WTC11 (cell line): ENCODE measurements at places on chromosomes 7 and 10. TPM values are rescaled to one million over a fixed set of nuclear protein-coding genes. Genes with fewer than 3 reads are reported as not detected.

The AASS gene
- 308 to 349 TPM (median 340 TPM) in 3 replicates for total RNA-seq

The VSTM2A gene
- total RNA-seq: 0.57 to 2.0 TPM (median 0.98 TPM) in 3 replicates

The MYL10 gene
- not detected in 3 replicates for total RNA-seq

DNA sequence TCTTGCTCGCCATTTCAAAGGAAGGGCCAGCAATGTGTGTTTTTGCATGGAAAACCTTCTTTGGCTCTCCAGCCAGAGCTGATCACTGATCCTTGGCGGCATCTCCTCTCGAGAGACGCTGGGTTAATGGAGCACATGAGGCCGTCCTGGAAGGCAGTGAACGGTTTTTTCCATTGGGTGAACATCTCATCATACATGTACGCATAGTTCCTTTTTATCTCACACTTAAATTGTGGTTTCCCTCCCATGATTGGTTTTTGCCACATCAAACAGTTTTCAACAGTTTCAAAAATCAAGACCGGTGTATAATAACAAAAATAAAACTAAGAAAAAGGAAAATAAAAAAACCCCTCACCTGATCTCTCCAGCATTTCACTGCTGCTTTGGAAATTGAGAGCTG lies 276.4 kb downstream of the TCF7L2 start:
- no peak overlapping the region for H3K4me3 ChIP-seq
- peaks cover 16% of the 10 kb centered on the region for H3K4me1 ChIP-seq
- H3K27ac ChIP-seq: no peak overlapping the region

DNA sequence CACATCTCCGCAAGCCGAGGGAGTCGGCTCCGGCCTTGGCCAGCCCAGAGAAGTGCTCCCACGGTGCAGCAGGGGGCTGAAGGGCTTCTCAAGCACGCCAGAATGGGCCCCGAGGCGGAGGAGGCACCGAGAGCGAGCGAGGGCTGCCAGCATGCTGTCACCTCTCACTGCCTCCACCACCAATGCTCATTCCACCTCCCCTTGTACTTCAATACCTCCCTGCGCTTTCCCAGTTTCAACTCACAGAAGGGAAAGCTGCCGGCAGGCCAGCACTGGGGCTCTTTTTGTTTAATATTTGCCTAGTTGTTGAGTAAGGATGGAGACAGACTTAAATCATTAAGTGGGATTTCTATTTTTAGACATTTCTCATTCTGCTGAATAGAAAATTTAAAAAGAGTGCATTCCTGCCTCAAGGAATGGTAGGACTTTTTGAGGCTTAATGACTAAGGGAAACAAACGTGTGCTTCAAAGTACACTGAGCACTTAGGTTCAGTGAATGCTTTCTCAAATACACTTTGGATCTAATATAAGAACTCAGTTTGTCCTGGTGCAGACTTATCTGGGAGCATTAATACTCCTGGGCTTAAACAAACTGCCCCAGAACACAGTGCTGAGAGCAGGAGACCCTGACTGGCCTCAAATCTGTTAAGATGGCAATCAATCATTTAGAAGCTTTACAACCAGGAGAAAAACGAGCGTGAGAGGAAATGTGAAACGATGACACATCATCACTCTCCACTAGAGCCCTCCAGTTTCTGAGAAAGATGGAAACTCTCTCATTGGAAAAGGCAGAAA lies 131.2 kb downstream of the RALA start:
- H3K27me3 ChIP-seq: peaks cover 10% of the 10 kb centered on the region
- DNase-seq: peak; percentile 30
- peaks cover 27% of the 10 kb centered on the region for H3K4me1 ChIP-seq
- peak overlapping the region; percentile 71 for H3K27ac ChIP-seq
- no peak overlapping the region for H3K4me3 ChIP-seq

GRCh38 chr7:17056491-17057142 lies 174.8 kb upstream of the AGR3 start:
- H3K36me3 ChIP-seq: peaks cover 18% of the 10 kb centered on the region
- H3K4me1 ChIP-seq: 0 out of 2 replicates have a peak, but pooled peaks cover 3% of the 10 kb centered on the region
- no peak for DNase-seq
- H3K27ac ChIP-seq: no peak overlapping the region

- no peaks in the 10 kb centered on the region; the same call in 1 of the 2 replicates for H3K27me3 ChIP-seq
- no peaks in the 10 kb centered on the region for H3K36me3 ChIP-seq
- H3K4me3 ChIP-seq: peak overlapping the region; percentile 62
- DNase-seq: peak; percentile 99
Measured at GRCh38 chr10:43322769-43323168, 48.7 kb upstream of the FXYD4 start.

- no peak for DNase-seq
- H3K27me3 ChIP-seq: peaks cover 10% of the 10 kb centered on the region
Measured at GRCh38 chr10:93476756-93477155, 5.4 kb downstream of the MYOF start.

DNA sequence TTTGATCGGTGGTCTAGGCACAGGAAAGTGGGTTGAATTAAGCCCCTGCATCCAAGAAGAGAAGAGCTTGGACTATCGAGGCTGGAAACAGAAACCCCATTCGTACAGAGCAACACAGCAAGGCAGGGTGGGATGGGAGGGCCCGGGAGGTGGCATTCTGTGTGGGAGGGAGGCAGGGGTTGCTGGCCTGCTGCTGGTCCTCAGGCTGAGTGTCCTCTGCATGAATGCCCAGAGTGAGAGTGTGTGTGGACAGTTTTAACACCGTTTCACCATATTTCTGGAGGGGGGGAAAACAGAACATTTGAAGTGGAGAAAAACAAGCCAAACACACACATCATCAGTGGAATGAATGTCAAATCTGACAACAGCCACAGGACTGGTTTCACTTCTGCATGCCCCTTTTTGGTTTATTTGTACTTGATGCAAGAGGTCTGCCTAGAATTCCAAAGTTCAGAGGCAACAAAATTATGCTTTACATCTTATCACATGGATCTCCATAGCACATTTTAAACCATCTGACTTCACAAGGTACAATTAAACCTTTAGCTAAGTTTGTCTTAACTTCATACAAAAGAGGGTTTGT lies 11.1 kb upstream of the ENO4 start:
- DNase-seq: no peak
- H3K4me3 ChIP-seq: no peak overlapping the region
- peaks cover 4% of the 10 kb centered on the region; the same call in 1 of the 2 replicates for H3K27me3 ChIP-seq
- H3K4me1 ChIP-seq: peaks cover 72% of the 10 kb centered on the region
- no peaks in the 10 kb centered on the region for H3K36me3 ChIP-seq
